DND-41 (cell line): ENCODE measurements at places on chromosomes 1 and 21.

DNA sequence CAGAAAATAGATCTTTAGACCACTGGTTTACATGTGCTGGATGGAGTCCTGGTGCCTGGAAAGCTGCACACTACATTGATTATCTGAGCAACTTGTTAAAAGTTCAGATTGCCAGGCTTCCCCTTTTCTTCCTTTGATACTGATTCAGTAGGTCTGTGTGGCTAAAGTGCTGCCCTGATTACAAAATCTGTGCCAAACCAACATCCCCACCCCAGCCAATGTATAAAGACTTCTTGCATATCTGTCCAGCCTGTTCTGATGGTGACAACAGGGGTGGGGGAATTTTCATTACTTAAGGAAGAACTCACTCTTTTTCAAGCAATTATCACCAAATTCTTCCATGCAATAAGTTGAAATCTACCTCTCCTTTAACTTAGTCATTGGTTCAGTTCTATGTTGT, 135.5 kb downstream of the TNFSF18 start:
- DNase-seq, result no peak

- no peak for DNase-seq
Observed at GRCh38 chr1:50369830-50370229, 53.4 kb downstream of the DMRTA2 start.

- DNase-seq, result no peak
Observed at GRCh38 chr21:37292941-37293340, 25.8 kb upstream of the VPS26C start.

DNA sequence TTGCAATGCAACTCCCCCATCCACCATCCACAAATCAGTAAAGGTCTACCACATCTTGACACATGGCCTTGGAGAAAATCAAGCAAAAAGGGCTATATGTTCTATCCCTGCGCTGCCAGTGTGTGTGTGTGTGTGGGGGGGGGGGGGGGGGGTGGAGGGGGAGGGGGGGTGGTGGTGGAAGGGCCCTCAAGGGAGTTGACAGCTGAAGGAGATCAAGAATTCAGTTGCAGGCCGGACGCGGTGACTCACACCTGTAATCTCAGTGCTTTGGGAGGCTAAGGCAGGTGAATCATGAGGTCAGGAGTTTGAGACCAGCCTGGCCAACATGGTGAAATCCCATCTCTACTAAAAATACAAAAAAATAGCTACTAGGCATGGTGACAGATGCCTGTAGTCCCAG, 37.6 kb upstream of the CLIC4 start:
- no peak for DNase-seq

GRCh38 chr1:17636612-17637011, 97.1 kb downstream of the ARHGEF10L start:
- DNase-seq, result no peak

DNA sequence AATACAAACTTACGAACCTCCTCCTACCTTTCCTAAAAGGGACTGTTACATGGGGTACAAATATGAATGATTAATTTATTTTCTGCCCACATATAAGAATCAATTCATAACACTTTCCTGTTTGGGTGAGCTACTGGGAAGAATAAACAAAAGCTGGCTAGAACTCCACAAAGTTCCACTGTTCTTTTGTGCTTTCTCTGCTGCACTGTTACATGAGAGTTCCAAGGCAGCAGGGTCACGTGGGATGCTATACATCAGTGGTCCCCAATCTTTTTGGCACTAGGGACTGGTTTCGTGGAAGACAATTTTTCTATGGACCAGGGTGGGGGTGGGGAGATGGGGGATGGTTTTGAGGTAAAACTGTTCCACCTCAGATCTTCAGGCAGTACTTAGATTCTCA, 2.2 kb upstream of the ANGPTL7 start:
- no peak for DNase-seq

- peak; percentile 70 for DNase-seq
Observed at GRCh38 chr1:26471498-26472319, 531 bp upstream of the HMGN2 start.

GRCh38 chr1:44707959-44708831, 22.8 kb downstream of the RNU5D-1 start:
- peak; percentile 37 for DNase-seq

DNA sequence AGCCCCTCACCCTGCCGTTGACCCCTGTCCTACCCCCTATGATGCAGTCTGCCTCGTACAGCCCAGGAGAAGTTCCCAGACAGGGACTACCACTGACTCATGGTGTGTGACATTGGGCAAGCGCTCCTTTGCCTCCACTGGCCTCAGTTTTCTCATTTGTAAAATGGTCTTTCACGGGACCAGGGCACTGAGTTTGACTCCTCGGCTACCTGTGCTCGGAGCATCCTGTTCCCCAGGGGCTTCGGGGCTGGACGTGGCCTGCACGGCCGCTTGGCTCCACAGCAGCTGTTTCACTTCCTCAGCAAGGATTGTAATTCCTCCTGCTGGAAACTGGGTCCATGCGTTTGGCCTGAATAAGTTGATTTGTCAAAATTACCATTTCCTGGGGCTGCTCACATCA, 277.3 kb downstream of the MATN1 start:
- no peak for DNase-seq

DNA sequence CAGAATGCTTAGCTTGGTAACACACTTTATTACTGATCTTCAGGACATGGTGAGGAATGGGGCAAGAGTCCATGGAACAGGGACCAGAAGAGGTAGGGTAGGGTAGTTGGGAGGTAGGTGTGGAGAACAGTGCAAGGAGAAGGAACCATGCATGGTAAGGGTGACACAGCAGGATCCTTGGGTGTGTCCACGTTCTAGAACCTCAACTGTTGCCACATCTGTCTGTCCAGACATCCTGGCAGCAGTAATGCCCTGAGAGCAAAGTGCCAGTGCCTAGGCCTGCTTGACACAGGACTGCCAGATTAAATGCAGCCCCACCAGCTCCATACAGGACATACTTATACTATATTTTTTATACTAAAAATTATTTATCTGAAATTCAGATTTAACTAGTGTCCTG, 13.9 kb downstream of the DMAP1 start:
- no peak for DNase-seq

DNA sequence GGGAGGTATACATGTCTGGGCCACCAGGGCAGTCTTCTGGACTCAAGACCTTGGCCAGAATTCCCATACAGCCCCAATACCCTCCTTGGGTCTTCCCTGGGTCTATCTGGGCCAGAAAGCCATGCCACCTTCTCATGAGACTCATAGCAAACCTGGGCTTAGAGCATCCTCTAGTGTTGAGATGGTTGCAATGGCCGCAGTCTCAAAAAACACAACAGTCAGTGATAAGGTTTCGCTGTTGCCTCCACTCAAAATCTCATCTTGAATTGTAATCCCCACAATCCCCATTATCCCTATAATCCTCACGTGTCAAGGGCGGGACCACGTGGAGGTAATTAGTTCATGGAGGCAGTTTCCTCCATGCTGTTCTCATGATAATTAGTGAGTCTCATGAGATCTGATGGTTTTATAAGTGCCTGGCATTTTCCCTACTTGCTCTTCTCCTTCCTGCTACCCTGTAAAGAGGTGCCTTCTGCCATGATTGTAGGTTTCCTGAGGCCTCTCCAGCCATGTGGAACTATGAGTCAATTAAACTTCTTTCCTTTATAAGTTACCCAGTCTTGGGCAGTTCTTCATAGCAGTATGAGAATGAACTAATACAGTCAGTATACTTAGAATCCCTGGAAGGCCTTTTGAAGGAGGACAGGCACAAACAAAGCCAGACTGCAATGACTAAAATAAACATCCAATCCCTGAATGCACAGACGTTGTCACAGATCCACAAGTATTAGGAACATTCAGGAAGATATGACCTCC, 77.0 kb downstream of the CTH start:
- DNase-seq, result no peak

DNA sequence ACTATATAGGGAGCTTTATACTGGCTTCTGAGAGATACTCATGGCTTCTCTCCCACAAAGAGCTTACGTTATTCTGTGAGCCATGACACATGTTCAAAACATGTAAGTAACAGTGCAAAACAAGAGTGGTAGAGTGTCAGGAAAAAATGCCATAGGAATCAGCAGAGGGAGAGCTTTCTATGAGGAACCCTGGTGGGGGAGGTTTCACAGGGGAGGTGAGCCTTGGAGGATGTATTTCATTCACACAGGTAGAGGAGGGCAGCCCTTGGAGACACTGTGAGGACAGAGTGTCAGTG, 72.7 kb upstream of the LYST start:
- no peak for DNase-seq

DNA sequence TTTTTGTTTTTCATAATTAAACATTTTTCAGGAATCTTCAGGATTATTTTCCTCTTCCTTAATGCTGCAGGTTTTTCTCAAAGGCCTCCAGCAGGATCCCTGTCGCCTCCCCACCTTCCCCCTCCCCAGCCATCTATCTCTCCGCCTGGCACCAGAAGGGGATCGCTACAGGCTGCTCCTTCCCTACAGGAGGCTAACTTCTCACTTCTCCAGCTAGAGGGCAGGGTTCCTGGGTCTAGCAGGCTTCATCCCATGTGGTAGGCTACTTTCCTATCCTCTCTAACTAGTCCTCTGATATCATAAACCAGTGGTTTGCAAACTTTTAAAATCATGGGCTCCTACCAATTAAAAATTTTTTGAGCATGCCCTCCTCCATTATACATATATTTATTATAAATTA, 104.1 kb downstream of the KCNN3 start:
- no peak for DNase-seq

DNA sequence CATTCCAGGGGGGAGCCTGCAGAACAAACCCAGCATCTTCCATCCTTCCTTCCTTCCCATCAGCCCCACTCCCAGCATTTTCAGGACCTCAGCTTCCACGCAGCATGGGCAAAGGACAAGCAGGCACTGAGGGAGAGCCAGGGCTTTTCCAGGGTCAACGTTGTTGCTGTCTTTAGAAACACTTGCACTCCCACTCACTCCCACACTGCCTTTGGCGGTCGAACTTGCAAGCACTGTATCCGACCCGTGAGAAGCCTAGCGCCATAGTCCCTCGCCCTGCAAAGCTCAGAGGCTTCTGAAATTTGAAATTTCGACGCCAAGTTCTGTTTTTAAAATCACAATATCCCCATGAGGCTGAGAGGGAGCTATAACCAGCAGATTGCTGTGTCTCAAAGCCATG, 47.4 kb downstream of the KCNAB2 start:
- DNase-seq, result no peak

- DNase-seq, result no peak
Observed at GRCh38 chr1:62209931-62210595, 15.4 kb downstream of the L1TD1 start.

DNA sequence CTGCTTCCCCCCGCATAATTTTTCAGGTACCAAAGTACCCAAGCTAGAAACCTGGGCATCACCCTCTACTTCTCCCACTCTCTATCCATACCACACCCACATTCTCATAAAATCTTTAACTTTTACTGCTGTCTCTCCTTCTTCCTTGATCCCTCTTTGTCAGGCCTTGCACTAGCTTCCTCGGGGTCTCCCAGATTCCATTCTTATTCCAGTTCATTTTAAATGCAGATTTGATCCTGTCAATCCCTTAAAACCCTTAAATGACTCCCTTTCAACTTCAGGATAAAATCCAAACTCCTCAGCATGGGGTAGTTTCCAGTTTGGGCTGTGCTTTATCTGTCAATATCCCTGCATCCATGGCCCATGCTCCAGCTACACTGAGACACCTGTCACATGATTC, 343.5 kb downstream of the PBX1 start:
- no peak for DNase-seq

DNA sequence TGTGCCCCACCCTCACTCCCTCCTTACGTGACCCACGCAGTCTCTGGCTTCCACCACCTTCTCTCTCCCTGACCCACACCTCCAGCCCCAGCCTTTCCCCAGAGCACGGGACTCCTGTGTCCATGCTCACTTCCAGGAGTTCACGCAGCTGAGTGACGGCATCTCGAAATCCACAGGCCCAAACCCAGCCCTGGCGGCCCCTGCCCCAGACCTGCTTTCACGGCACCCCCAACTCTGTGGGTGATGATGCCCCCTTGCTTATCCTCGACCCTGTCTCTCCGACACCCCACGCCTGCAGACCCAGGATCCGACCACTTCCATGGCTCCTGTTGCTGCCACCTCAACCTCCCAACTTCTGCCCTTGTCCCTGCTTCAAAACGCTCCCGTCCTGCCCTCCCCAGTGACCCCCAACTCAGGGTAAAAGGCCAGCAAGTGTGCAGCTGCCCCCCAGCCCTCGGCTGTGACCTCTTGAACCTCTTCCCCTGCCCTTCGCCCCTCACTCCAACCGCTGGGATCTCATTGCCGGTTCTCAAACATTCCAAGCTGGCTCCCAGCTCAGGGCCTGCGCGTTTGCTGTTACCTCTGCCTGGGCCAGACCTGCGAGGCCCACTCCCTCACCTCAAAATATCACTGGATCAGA, 30.4 kb upstream of the LAPTM5 start:
- DNase-seq, result no peak

DNA sequence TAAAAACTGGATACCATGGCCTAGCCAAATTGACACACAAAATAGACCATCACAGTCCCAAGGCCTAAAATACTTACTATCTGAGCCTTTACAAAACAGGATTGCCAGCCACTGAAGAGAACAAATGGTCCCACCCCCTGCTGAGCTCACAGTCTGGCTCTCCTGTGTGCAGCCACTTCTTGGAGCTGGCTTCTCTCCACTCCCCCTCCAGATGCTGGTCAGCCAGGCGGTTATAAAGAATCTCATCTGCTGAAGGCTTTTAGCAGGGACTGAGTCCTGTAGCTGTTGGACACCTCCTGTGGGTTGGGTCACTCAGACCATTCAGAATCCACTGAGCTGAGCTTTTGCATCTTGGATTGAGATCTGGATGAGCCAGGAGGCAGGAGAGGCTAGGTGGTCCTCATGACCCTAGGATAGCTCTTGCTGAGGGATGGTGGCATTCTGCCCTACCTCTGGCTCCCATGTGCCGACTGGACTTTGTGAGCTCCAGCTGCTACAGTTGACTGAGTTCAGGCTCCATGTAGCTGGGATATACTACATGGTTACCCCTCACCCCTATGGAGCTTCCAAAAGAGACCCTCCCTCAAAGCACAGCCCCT, 16.1 kb downstream of the OXCT2 start:
- no peak for DNase-seq

GRCh38 chr1:6205849-6206519, at the start of gene RNF207:
Gene RNF207 (plus strand): TSS chr1:6206119. CDS start chr1:6206536, 417 bp downstream.
- no peak for DNase-seq

- DNase-seq, result no peak
Observed at GRCh38 chr1:113058941-113059706, 13.9 kb upstream of the LRIG2 start.

GRCh38 chr1:178644308-178645120, 80.5 kb upstream of the RALGPS2 start:
- no peak for DNase-seq

GRCh38 chr1:68173936-68174737, 58.2 kb downstream of the WLS start:
- DNase-seq, result no peak

- peak; percentile 40 for DNase-seq
Observed at GRCh38 chr1:2148691-2149090, 45.9 kb downstream of the FAAP20 start.

GRCh38 chr1:184487531-184488193, 100.8 kb downstream of the C1orf21 start:
- DNase-seq, result no peak
